ENCODE measurements at places on chromosomes 5 and 9.

- no peak for DNase-seq
These were observed 47.0 kb downstream of the SEMA6A start for GRCh38 chr5:116527582-116527981.

- DNase-seq: no peak
These were observed 206.9 kb downstream of the COX7C start for GRCh38 chr5:86824637-86825036.

DNA sequence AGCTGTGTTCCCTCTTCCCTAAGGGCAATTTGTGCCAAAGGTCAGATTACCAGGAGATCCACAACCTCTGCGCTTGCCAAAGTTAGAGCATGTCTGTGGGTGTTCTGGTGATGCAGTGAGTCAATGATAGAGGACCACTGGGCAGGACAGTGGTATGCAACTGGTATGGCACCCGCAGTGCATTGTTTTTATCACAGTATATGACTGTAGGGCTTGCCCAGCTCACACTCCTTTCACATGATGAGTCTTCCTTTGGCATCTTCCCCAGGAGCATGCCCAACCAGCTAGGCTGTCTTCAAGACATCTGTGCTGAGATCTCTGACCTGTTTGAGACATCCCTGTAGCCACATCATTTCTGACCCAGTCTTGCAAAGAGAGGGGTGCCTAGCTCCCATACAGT is 1650.0 kb upstream of the CDH6 start:
- DNase-seq: no peak

GRCh38 chr5:120217001-120217400 is 247.1 kb upstream of the PRR16 start:
- no peak for DNase-seq

- no peak for DNase-seq
These were observed 105.7 kb downstream of the DTWD2 start for GRCh38 chr5:118882666-118883065.

DNA sequence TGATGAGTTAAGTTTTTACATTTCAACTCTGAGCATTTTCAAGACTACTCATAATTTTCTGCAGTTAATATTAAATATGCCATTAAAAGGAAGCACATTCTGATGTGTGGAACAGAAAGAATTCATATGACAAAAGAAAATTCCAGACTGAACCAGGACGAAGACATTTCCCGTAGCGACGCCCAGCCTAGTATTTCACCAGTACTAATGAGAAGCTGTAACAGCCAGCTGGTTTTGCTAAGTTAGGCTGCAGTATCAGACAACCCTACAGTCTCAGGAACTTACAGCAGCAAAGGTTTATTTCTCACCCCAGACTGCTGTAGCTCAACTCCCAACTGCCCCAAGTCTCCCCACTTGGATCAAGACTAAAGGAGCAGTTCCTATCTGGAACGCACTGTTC is 91.6 kb downstream of the TMEM174 start:
- DNase-seq: no peak

DNA sequence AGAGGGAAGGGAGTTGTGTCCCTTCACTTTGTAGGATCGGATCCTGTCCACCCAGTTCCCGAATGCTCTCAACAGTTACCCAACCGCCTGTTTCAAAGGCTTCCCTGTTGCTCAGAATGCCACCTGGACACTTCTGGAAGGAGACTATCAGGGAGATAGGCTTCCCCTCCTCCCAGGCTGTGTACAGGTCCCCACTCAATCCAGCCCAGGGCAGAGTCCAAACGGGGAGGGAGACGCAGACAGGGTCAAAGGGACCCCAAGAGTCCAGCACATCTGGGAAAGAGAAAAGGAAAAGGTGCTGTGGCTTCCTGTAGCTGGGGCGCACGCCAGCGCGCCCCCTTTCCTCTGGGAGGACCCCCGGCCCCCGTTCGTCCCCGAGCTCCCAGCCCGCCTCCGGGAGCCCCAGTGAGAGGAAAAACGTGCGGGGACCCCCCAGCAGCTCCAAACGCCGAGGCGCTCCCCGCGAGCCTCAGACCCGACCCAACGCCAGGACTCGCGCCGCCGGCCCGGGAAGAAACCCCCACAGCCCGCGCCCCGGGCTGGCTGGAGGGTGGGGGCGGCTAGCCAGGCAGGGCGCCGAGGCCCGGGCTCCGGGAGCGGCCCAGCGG is 640 bp downstream of the SURF4 start:
- peak; percentile 42 for DNase-seq

- DNase-seq: no peak
These were observed 170.6 kb upstream of the MRPS30 start for GRCh38 chr5:44637916-44638869.

- DNase-seq: no peak
These were observed 14.8 kb downstream of the CAMK2A start for GRCh38 chr5:150274811-150275210.

DNA sequence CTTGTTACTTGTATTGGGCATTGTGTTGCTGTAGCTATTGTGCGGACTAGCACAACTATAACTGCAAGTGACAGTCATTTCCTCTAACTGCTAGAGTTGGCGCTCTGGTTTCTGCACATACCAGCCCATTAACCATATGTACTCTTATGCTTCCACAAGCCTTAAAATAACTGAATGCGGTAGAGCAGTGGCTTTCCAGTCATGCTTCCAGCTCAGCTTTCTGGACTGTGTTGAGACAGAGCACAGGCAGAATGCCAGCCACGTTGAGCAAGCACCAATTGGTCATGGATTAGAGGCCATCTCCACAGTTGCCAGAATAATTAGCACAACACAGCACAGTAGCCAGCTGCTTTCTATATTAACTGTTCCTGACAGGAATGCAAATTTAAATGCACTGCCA is 12.2 kb downstream of the INVS start:
- no peak for DNase-seq

- DNase-seq: no peak
These were observed 12.8 kb upstream of the ZFP62 start for GRCh38 chr5:180873615-180874520.

- DNase-seq: no peak
These were observed 153.0 kb upstream of the TUT7 start for GRCh38 chr9:86507212-86507630.

DNA sequence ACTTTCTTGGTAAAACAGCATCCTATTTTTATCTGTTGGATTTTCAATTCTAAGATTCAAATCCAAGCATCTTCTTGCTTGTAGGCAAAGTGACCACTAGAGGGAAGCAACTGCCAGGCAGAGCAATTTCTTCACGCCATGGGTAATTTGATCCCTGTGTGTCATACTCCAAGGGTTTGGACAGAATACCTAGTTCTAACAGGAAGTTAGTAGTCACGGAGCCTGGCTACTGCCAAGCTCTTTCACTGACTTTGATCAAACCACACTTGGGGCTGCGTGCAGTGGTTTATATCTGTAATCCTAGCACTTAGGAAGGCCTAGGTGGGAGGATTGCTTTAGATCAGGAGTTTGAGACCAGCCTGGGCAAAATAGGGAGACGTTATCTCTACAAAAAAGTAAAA is 473.6 kb upstream of the TNC start:
- peak; percentile 71 for DNase-seq

GRCh38 chr5:68446487-68446894 is 230.9 kb downstream of the PIK3R1 start:
- no peak for DNase-seq

- no peak for DNase-seq
These were observed 458.0 kb upstream of the IZUMO3 start for GRCh38 chr9:25003686-25004085.

- DNase-seq: no peak
These were observed 6.1 kb upstream of the AP3B1 start for GRCh38 chr5:78300464-78301045.

- no peak for DNase-seq
These were observed 628.5 kb downstream of the CHSY3 start for GRCh38 chr5:130532786-130533185.
